ENCODE measurements at places on chromosomes 7 and 10. TPM values are rescaled to one million over a fixed set of nuclear protein-coding genes. Genes with fewer than 3 reads are reported as not detected.

GRCh38 chr7:37109843-37110242 is 338.8 kb downstream of the ELMO1 start:
- no peak for DNase-seq

GRCh38 chr10:31774299-31774900 is 154.2 kb downstream of the ARHGAP12 start:
- DNase-seq, result no peak

DNA sequence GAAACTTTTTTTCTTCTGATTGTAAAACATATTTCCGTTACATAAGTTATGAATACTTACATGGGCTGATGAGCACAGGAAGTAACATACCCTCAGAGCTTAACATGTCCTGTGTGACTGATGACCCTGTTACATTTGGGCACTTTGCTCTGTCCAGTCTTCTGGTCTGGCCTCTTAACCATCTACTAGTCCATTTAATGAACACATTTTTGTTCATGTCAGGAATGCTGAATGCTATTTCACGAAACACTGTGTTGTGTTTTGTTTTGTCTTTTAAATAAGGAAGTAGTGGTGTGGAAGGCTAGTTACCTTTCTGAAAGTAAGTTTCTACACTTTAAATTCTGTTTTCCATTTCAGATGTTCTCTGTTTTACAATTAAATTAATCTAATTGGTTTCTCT is 77.7 kb downstream of the RBM33 start:
- no peak for DNase-seq

DNA sequence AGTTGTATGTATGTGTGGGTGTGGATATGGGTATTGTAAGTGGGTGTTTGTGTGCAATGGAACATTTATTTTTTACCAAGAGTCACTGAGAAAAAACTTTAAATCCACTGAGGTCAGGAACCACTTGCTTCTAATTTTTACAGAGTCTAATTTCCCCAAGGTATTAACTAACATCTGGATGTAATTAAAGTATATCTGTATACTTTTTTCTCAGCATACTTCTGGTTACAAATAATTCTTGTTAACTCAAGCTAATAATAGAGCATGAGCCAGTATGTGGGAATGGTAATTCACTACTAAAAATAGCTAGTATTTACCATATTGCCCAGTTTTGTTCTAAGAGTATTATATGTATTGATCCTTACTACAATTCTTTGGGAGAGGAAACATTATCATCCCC is 24.6 kb upstream of the STEAP4 start:
- DNase-seq, result no peak

- no peak for DNase-seq
Measured at GRCh38 chr7:129636641-129637040, 25.1 kb downstream of the NRF1 start.

GRCh38 chr7:15507708-15508107 is 54.1 kb downstream of the AGMO start:
- DNase-seq, result no peak

GRCh38 chr10:84140036-84140379 is 699 bp downstream of the GHITM start:
- DNase-seq, result peak; percentile 31

- no peak for DNase-seq
Measured at GRCh38 chr10:11386044-11386443, 225.4 kb downstream of the USP6NL start.

GRCh38 chr10:3452173-3452626 is 279.6 kb upstream of the PITRM1 start:
- no peak for DNase-seq

DNA sequence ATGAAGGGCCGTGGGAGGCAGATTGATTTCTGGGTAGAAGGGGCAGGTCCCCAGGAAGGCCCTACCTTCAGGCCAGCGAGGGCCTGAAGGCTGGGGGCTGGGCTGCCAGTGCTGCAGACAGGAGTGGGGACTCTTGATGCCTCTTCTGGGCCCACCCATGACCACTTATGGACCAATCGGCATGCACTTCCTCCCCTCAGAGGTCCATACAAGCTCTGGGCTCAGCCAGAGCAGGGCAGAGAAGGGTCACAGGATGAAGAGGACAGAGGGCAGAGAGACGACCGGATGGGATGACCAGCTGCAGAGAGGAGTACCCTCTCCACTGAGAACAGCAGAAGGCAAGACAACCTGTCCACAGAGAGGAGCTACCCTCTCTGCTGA is 120.1 kb downstream of the DYNC2I1 start:
- DNase-seq, result no peak

The ADCY1 gene
- 2.2 TPM for polyA plus RNA-seq

- no peak for DNase-seq
Measured at GRCh38 chr7:158236400-158236799, 351.2 kb downstream of the PTPRN2 start.

The MMD2 gene
- not detected for polyA plus RNA-seq

The LYZL1 gene
- polyA plus RNA-seq, result not detected

DNA sequence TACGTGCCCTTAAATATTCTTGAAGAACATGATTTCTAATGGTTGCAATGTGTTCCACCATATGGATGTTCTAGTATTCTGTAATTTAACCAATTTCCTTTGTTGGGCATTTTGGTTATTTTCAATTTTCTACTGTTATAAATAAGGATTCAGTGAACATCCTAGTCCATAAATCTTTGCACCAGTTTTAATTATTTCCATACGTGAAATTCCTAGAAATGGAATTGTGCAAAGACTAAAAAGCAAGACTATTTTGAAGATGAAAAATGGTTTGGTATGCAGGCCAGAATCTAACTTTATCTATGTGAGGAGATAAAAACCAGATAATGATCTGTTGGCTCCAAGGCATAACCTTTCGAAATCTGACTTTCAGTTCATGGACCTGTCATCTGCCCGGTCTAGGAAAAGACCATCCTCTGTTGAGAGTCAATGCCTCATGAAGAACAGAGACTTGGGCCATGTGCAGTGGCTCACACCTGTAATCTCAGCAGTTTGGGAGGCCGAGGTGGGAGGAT is 633.2 kb upstream of the NRP1 start:
- DNase-seq, result no peak

The CYREN gene
- 27.7 TPM for polyA plus RNA-seq

DNA sequence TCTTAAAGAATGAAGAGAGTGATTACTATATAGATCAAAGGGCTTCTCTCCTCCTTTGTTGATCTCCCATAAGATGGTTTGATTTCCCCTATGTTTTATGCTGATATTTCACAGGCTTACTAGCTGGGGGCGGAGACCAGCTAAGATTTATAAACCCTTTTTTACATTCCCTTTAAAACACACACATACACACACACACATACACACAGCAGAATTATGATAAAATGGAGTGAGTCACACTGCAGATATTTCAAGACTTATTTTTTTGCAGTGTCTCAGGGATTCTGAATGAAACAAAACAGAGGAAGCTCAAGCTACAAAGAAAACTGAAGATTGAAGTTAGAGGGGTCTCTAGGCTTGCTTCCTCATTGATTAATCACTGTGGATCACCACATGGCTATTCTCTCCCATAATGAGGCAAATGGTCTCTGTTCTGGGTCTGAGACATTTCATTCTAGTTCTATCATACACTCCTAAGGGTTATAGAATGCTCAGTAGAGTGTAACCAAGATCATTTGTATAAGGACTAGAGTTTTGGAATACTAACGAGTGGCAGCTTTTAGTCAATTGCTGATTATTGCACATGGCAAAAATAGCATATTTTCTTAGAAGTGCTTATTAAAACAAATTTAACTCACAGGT is 18.6 kb downstream of the INA start:
- no peak for DNase-seq

GRCh38 chr10:90862908-90863514 is 5.2 kb upstream of the HTR7 start:
- no peak for DNase-seq

DNA sequence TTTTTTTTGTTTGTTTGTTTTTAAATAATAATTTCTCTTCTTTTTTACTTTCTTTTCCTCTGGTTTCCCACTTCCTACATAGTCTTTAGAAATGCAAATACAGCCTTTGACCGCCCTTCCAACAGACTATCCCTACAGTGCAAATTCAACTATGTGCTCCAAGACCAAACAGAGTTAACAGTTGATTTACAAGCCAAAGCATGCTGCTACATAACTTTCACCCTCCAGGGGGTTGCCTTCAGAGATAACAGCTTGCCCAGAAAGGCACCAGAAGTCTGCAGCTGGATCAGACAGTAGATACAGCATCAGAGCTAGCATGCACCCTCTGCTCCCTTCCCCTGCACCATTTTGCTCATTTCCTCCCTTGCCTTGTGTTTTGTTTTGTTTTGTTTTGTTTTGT is 539.0 kb downstream of the ZWINT start:
- no peak for DNase-seq

DNA sequence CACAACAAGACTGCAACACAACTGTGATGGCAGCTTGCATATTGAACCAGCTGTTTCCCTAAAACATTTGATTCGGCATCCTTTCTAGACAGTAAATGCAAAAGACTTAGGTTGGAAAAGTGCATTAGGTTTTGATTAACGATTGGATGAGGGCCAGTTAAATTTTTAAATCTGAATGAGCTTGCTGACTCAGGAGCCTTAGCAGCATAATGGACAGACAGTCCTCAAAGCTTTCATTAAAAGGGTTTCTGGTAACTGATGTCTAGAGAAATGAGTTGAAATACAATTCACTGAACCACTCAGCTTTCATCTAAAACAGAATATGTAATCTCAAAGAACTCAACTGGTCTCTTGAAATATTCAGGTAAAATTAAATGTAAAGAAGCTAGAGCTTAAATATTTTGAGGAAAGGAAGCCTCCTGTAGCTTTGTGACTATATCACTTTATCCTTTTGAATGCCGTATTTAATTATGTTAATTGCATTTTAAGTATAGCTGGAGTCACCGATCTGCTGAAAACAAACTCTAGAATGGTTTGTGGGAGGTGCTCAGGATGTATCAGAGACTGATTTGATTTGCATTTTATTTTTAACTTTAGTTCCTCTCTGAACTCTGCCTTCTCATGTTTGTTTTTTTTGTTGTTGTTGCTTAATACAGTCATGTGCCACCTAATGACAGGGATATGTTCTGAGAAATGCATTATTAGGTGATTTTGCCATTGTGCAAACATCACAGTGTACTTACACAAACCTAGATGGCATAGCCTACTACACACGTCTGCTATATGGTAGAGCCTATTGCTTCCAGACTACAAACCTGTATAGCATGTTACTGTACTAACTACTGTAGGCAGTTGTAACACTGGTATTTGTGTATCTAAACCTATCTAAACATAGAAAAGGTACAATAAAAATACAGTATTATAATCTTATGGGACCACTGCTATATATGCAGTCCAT is 29.2 kb upstream of the ATRNL1 start:
- no peak for DNase-seq

DNA sequence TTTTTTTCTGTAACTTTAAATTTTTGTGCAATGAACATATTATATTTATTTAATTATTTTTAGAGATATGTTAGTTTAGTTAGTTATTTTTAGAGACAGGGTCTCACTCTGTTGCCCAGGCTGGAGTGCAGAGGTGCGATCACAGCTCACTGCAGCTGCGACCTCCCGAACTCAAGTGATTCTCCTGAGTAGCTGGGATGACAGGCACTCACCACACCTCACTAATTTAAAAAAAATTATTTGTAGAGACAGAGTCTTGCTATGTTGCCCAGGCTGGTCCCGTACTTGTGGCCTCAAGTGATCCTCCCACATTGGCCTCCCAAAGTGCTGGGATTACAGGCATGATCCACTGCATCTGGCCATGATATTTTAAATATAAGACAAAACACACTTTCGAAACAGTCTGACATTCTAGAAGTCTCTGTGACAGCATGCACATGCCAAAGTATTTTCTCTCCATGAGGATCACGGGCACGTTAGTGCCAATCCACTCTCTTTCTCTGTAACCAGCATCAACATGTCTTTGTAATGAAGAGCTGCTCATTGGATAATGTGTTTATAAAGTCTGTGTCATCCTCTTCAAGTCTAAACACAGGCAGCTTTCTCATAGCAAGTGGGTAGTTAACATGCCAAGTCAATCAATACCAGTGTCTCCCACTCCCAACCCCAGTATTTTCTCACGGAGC is 137.4 kb downstream of the GLI3 start:
- DNase-seq, result no peak

The TMEM130 gene
- 0.11 TPM for polyA plus RNA-seq

DNA sequence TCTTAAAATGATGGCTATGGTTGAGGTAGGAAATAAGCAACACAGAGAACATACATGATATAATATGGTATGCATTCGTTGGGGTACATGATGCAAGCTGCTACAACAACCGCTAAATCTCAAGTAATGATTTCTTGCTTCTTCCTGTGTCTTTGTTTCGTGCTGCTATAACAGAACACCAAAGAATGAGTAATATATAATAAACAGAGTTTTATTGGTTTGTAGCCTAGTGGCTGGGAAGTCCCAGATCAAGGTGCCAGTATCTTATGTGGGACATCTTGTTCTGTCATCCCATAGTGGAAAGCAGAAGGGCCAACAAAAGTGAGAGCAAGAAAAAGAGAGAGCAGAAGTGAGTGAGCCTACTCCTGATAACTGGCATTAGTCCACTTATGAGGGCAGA is 689.7 kb downstream of the SUGCT start:
- DNase-seq, result no peak

DNA sequence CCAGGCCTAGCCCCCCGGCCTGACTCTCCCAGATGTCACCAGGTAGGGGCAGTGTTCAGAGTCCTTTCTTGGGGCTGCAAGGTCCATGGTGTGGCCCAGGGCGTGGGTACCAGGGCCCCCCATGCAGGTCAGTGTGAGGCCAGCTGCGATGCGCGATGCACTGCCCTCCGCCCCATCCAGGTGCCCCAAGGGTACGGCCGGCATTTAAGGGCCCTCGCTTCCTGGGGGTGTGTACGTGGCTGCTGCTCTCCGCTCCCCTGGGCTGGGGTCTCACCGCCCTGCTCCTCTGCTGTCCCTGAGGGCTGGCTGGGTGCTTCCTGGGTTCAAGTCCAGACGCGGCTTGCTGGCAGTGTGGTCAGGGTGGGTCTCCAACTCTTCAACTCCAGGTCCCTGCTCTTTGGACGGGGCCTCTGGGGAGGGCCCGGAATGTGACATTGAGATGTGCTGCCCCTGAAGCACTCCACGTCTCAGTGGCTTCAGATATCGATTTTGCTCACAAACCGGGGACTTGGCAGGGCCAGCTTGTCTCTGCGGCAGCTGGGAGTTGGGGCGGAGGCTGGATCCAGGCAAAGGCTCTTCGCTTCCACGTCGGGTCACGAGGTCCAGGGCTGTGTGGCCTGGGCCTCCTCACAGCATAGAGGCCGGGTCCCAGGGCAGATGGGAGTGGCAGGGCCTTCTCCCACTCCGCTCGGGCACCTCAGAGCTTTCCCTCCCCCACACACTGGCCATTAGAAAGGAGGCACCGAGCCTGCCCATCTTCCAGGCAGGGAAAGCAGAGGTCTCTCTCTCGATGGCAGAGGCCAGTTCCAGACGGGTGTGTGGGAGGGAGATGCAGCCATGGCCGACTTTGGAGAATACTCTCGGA is 93.2 kb downstream of the UNCX start:
- DNase-seq, result no peak

The ENTPD1 gene
- 5.3 TPM for polyA plus RNA-seq

The UCMA gene
- not detected for polyA plus RNA-seq

The PIK3CG gene
- polyA plus RNA-seq, result 0.14 TPM

DNA sequence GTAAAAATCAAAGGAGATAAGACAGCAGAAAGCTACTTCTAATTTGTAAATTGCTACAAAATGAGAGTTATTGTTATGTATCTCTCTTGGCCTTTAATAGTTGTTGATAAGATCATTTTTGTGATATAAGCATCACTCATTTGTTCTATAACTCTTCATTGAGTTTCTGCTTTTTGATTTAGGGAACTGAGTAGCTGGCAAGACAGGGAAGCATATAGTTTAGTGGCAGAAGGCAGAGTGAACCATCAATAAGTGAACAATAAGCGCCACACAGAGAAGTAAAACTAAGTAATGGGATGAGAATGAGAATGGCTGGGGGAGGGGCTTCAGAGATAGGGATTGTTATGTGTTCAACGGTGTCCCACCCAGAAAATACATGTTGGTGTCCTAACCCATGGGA is 245.4 kb downstream of the ADARB2 start:
- DNase-seq, result no peak
